H54 (cell line): ENCODE measurements at places on chromosomes 13 and 19.

GRCh38 chr19:49333811-49334288, 1.4 kb upstream of the CD37 start:
- DNase-seq = no peak

DNA sequence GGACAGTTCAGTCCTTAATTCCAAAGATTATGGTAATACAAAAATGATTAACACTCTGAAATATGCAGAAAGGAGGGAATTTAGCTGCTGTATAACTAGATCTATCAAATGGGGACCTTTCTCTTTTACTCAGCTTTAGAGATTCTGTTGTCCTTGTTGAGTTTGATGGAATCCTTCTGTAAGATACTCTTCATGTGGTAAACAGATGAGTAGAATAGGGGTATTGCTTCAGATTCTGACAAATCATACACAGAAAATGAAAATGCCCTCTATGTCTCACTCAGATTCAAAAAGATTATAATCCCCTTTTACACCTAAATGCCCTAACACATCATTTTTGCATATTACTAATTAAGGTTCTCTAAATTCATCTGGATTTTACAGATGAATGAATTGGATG, 50.7 kb downstream of the ARHGAP35 start:
- DNase-seq = no peak

- no peak for DNase-seq
Observed at GRCh38 chr13:22061371-22061805, 390.5 kb downstream of the FGF9 start.

DNA sequence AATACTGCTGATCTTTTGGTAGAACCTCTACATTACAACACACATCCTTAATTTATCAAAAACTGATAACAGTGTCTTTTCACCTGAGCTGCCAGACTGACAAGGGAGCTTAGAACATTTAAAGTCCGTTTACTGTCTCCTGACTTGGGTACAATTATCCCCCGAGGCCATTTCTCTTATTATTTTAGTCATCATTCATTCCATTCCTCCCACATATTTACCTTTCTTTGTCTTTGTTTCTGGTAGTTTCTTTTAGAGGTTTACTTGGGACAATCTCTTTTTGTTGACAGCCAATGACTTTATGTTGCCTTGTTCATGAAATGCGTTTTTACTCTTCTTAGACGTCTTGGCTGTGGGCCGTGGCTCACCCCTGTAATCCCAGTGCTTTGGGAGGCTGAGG, 186.9 kb downstream of the PCCA start:
- no peak for DNase-seq

GRCh38 chr13:30376426-30377311, 45.6 kb upstream of the UBE2L5 start:
- no peak for DNase-seq

DNA sequence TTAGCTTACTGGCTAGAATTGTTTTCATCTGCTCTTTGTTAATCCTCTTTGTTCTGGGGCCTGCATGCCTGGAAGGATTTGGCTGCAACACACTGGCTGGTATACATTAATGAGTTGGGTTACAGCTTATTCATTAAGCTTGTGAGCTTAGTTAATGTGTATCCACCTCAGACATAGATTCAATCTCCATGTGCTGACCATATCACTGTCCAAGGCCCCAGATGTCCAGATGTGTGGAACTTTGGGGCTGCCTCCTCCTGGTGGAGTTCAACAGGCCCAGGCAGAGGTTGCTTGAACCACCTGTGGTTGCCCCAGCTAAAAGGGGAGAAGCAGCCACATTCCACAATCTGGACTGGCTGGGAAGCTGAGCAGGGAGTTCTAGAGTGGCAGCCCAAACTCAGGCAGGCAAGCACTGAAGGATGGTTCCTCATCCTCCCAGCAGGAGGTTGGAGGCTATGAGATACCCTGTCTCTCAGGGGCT, 5.4 kb downstream of the DIAPH3 start:
- no peak for DNase-seq

DNA sequence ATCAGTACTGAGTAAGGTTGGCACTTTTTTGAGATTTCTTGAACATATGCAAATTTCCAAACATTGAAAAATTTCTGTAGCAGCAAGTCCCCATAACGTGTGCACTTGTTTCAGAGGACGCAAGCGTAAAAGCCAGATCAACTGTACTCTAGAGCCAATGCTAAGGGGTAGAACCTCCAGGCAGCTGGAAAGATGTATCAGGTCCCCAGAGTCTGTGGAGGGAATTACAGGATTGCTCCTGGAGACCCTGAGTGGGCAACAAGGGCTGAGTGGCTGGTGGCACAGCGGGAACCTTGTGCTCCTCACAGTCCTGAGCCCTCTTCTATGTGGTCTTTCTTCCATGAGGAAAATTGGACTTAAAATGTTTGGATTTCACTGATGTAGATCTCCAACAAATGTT, 53.9 kb upstream of the AMER2 start:
- DNase-seq = no peak

GRCh38 chr13:35648201-35648600, 171.7 kb upstream of the MAB21L1 start:
- no peak for DNase-seq

DNA sequence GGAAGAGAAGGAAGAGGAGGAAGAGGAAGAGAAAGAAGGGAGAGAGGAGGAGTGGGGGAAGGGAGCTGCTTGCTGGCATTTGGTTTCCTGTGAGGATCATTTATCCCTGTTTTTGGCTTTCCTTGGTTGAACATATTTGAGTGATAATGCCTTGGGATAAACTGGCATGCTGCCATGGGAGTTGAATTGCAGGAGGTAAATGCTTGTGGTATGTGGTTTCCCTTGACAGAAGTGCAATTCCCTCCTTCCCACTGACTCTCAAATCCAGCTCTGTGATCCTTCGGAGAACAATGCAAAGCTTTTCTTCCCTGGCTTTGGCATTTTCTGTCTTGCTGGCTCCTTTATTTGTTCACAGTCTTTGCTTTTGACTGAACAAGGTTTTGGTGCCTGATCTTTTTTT, 27.2 kb upstream of the CBY2 start:
- no peak for DNase-seq

DNA sequence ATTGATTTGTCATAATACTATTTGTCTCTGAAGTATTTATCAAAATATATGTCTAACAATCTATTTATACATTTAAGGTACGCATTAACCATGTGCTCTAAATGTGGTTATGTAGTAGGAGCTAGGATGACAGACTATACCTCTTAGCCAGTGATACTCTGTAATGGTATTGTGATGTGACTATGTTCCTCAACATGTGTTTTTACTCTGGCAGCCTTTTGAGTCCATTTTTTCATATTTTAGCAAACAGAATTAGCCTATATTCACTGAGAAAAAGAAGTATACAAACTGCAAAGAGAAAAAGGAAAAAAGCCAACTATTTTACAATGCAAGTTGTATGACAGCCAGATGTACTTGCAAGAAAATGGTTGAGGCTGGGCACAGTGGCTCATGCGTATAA, 26.7 kb downstream of the MAB21L1 start:
- no peak for DNase-seq

GRCh38 chr19:12052497-12053169, at the start of gene ZNF878:
ZNF878 (minus strand) TSS chr19:12052961; CDS start chr19:12052801, 160 bp downstream.
- peak; percentile 88 for DNase-seq
